Chondrocyte (in vitro differentiated cells): ENCODE measurements at places on chromosomes 12 and 14. TPM values are rescaled to one million over a fixed set of nuclear protein-coding genes. Genes with fewer than 3 reads are reported as not detected.

The DBX2 gene
- total RNA-seq: not detected in 3 replicates

DNA sequence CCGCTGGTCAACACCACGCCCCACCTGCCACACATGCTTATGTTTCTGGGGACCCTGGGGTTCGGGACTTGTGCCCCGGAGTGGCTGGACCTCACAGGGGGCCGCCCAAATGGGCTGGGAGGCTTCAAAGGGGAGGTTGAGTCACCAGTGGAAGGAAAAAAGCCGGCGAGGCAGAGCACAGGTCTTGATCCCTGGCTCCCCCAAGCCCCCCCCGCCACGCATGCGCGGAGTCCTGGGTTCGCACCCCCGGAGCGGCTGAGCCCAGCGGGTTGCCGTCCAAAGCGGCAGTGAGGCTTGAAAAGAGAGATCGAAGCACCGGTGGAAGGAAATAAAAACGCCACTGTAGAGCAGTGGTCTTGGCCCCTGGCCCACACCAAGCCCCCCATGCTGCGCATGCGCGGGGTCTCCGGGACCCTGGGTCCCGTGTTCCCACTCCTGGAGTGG lies 313.5 kb downstream of the ALG10 start:
- H3K27me3 ChIP-seq: no peaks in the 10 kb centered on the region
- no peaks in the 10 kb centered on the region for H3K36me3 ChIP-seq
- no peak overlapping the region for H3K4me3 ChIP-seq
- H3K27ac ChIP-seq: no peak overlapping the region
- no peaks in the 10 kb centered on the region for H3K4me1 ChIP-seq

- peaks cover 28% of the 10 kb centered on the region for H3K4me1 ChIP-seq
- DNase-seq: no peak
- H3K27ac ChIP-seq: peak overlapping the region; percentile 65
- H3K27me3 ChIP-seq: no peaks in the 10 kb centered on the region
Observed at GRCh38 chr12:21526721-21527345, 737 bp downstream of the SPX start.

- DNase-seq: no peak
- H3K4me3 ChIP-seq: no peak overlapping the region
Observed at GRCh38 chr12:81809829-81810595, 50.9 kb upstream of the PPFIA2 start.

DNA sequence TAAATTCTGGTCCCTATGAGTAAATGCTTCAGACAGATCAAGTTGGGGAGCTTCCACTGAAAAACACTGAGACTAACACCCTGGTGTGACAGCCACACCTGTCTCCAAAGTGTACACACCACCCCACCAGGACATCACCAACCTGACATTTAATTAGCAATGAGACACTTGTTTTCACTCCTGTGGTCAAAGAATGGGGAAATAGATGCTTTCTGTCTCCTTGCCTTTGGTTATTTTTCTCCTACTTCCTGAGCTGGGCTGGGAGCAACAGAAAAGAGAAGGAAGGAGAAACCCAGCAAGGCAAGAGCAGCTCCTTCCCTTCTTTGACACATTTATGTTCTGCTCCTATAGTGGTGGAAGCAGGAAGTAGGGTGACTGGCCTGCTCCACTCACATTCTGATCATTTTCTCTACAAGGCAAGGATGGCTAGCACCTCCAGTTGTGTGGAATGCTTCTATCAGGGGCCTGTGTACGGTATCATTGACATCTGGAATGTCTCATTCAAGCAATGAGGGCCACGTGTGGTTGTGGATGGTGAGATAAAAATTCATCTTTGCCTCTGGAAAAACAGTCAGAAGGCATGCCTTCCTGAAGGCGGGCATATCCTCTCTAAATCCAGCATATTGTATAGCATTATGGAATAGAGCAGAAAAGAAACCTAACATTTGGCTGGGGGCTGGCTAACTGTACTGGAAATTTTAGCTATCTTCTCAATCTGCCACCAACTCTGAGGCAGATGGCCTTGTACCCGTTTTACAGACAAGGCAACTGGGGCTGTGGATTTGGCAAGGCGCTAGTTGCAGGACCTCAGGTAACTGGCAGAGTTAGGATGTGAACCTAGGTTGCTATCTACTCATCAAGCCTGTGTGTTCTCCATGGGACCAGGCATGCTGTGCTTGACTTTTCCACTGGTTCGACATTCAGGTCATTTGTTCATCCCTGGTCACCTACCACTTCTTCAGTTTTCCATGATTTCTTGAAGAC lies 24.8 kb upstream of the LGALS3 start:
- H3K27me3 ChIP-seq: no peaks in the 10 kb centered on the region
- no peak for DNase-seq
- H3K4me1 ChIP-seq: peaks cover 57% of the 10 kb centered on the region
- no peak overlapping the region for H3K4me3 ChIP-seq
- peaks cover 2% of the 10 kb centered on the region for H3K36me3 ChIP-seq

The CRIP1 gene
- total RNA-seq: 38.7 to 181 TPM (median 174 TPM) in 3 replicates

The ASCL1 gene
- total RNA-seq: not detected in 3 replicates

- no peak overlapping the region for H3K4me3 ChIP-seq
- H3K36me3 ChIP-seq: peaks cover 3% of the 10 kb centered on the region
- no peaks in the 10 kb centered on the region for H3K27me3 ChIP-seq
- H3K4me1 ChIP-seq: peaks cover 22% of the 10 kb centered on the region
Observed at GRCh38 chr14:32623300-32624093, 294.4 kb downstream of the AKAP6 start.

DNA sequence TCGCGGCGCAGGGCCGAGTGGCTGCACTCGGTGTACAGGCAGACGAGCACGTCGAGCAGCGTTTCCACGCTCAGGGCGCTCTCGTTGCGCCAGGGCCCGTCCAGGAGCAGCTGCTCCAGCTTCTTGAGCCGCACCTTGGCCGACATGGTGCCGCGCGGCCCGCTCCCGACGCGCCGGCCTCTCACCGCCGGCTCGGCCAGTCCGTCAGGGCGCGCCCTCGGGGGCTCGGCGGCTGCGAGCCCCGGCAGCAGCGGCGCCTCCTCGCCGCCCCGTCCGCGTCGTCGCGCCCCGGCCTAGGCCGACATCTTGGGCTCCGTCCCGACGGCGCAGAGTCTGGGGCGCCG lies 349 bp downstream of the CDC42BPB start:
- H3K27ac ChIP-seq: no peak overlapping the region
- peak overlapping the region; percentile 84 for H3K4me3 ChIP-seq
- peaks cover 2% of the 10 kb centered on the region for H3K36me3 ChIP-seq
- H3K4me1 ChIP-seq: peaks cover 41% of the 10 kb centered on the region

GRCh38 chr14:51188566-51189185 lies 51.4 kb upstream of the TMX1 start:
- no peak overlapping the region for H3K4me3 ChIP-seq
- no peaks in the 10 kb centered on the region for H3K27me3 ChIP-seq
- H3K27ac ChIP-seq: no peak overlapping the region
- DNase-seq: no peak
- H3K4me1 ChIP-seq: peaks cover 7% of the 10 kb centered on the region

GRCh38 chr14:26206640-26207039 lies 391.2 kb downstream of the NOVA1 start:
- peaks cover 6% of the 10 kb centered on the region for H3K4me1 ChIP-seq
- no peaks in the 10 kb centered on the region for H3K36me3 ChIP-seq
- H3K27ac ChIP-seq: no peak overlapping the region
- no peak for DNase-seq

GRCh38 chr12:11669348-11669747 lies 19.9 kb downstream of the ETV6 start:
- peaks cover 3% of the 10 kb centered on the region for H3K36me3 ChIP-seq
- H3K4me1 ChIP-seq: peaks cover 38% of the 10 kb centered on the region
- H3K27me3 ChIP-seq: no peaks in the 10 kb centered on the region
- H3K4me3 ChIP-seq: no peak overlapping the region

DNA sequence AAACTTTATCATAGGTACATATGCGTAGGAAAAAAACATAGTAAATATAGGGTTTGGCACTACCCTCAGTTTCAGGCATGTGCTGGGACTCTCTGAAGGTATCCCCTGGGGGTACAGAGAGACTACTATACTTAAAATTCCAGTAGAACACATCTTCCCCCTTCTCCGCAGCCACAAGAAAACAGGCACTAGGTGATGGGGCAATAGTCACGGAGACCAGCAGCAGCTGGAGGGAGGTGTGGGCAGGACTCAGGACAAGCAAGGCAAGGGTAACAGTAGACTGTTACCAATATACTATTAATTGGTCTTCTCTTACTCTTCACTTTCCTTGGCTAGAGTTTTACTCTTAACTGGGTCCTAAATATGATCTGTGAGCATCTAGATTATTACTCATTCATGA lies 4.6 kb upstream of the PAPOLA start:
- peaks cover 11% of the 10 kb centered on the region for H3K4me1 ChIP-seq
- H3K27me3 ChIP-seq: peaks cover 10% of the 10 kb centered on the region
- H3K27ac ChIP-seq: no peak overlapping the region
- no peak overlapping the region for H3K4me3 ChIP-seq

The FOXG1 gene
- not detected in 3 replicates for total RNA-seq

The GRIP1 gene
- total RNA-seq: 5.0 to 10.1 TPM (median 7.8 TPM) in 3 replicates

The GDF11 gene
- 17.8 to 19.1 TPM (median 18.3 TPM) in 3 replicates for total RNA-seq

DNA sequence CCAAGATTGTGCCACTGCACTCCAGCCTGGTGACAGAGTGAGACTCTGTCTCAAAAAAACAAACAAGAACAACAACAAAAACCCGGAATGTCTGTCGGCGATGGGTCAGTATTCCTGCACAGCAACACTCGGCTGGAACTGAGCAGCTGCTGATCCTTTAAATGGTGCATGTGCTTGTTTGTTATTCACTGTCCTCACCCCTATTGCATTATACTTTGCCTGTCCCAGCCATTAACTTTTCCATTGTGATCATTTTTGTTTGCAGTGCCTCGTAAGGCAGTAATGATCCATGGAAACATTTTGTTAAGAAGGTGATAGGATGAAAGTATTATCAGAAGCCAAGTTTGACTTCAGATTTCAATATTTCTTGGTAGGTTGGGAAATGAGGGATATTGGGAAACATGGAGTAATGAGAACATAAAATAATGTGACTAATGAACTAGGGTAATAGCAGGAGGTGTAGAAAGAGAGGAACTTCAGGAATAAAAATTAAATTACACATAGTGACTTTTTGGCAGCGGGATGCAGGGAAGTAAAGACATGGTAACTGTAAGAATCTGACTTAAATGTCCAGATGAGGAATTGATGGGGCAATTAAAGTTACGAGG lies 6.1 kb downstream of the ACSS3 start:
- H3K4me1 ChIP-seq: peaks cover 7% of the 10 kb centered on the region
- DNase-seq: no peak
- no peaks in the 10 kb centered on the region for H3K27me3 ChIP-seq
- H3K27ac ChIP-seq: no peak overlapping the region

DNA sequence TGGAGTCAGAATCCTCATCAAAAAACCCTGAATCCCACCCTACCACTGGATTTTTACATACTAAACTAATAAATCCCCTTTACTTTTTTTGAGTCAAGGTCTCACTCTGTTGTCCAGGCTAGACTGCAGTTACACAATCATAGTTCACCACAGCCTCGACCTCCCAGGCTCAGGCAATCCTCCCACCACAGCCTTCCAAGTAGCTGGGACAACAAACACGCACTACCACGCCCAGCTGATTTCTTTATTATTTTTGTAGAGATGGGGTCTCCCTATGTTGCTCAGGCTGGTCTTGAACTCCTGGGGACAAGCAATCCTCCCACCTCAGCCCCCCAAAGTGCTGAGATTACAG lies 24.3 kb downstream of the SPTSSA start:
- H3K4me3 ChIP-seq: no peak overlapping the region
- H3K27me3 ChIP-seq: no peaks in the 10 kb centered on the region
- peaks cover 4% of the 10 kb centered on the region for H3K36me3 ChIP-seq
- no peak for DNase-seq

- no peaks in the 10 kb centered on the region for H3K4me1 ChIP-seq
- H3K36me3 ChIP-seq: no peaks in the 10 kb centered on the region
- H3K27ac ChIP-seq: no peak overlapping the region
- H3K27me3 ChIP-seq: no peaks in the 10 kb centered on the region
- no peak for DNase-seq
Observed at GRCh38 chr14:44108601-44109000, 398.5 kb downstream of the FSCB start.

DNA sequence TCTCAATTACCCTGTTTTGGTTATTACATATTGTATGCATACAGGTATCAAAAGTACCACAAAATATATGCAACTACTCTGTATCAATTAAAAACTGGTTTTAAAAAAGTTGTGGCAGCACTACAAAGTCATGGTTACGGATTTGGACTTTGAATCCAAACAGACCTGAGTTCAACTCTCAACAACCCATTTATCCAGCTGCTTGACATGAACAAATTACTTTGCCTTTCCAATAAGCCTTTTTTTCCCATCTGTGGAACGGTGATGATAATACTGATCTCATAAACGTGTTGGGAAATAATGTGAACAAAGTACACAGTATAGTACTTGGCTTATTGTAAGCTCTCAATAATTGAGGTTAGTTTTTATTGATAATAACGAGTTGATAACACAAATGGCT lies 85.0 kb downstream of the MNAT1 start:
- peaks cover 12% of the 10 kb centered on the region for H3K4me1 ChIP-seq
- no peak for DNase-seq
- no peak overlapping the region for H3K27ac ChIP-seq
- no peak overlapping the region for H3K4me3 ChIP-seq
- H3K27me3 ChIP-seq: no peaks in the 10 kb centered on the region

The DAD1 gene
- 248 to 266 TPM (median 253 TPM) in 3 replicates for total RNA-seq

The MAX gene
- total RNA-seq: 78.2 to 94.1 TPM (median 83.8 TPM) in 3 replicates

GRCh38 chr12:120220838-120221575 lies 20.1 kb upstream of the RPLP0 start:
- peak overlapping the region; percentile 5 for H3K27ac ChIP-seq
- DNase-seq: no peak
- no peak overlapping the region for H3K4me3 ChIP-seq
- peaks cover 16% of the 10 kb centered on the region for H3K36me3 ChIP-seq
- peaks cover 22% of the 10 kb centered on the region for H3K4me1 ChIP-seq

- no peaks in the 10 kb centered on the region for H3K27me3 ChIP-seq
- H3K36me3 ChIP-seq: no peaks in the 10 kb centered on the region
- no peak overlapping the region for H3K27ac ChIP-seq
Observed at GRCh38 chr12:124855275-124855957, 8.2 kb downstream of the SCARB1 start.

GRCh38 chr12:82855872-82856271 lies 169.2 kb downstream of the TMTC2 start:
- no peaks in the 10 kb centered on the region for H3K36me3 ChIP-seq
- peaks cover 12% of the 10 kb centered on the region for H3K4me1 ChIP-seq
- H3K27me3 ChIP-seq: no peaks in the 10 kb centered on the region
- no peak overlapping the region for H3K4me3 ChIP-seq
